ENCODE measurements at places on chromosomes 1 and 21.

DNA sequence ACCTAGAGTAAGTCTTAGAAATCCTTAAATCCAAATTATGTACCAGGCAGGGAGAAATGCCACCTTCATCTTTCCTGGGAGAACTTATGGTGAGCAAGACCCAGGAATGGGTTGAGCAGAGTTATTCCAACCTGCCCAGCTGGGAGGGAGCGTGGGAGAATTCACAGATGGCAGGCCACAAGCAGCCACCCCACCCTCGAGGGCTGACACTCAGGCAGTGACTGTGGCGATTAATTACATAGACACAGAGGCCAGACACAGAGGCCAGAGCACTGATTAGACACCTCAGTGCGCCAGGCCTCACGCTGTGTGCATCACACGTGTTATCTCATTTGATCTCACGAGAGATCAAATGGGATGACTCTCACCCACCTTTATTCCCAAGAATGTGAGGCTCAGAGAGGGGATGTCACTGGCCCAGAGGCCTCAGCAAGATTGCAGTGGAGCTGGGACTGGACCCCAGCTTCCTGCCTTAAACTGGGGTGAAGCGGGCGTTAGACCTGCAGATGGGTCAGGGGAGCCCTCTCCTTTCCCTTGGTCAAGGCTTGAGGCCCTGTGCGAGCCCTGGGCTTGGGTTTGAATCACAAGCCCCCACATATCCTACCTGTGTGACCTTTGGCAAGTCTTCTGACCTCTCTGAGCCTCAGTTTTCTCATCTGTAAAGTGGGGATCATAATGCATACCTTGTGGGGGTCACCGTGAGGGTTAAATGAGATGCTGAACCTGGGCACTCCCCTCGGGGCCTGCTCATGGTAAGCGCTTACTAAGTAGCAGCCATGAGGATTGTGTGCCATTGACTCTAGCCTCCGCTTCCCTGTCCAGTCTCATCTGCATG lies 28.8 kb upstream of the PADI4 start:
- DNase-seq, result no peak

GRCh38 chr1:201916649-201917249 lies 28.1 kb downstream of the SHISA4 start:
- no peak for DNase-seq

GRCh38 chr1:88877382-88877825 lies 14.0 kb downstream of the GTF2B start:
- peak; percentile 23 for DNase-seq

GRCh38 chr1:208208132-208208487 lies 36.1 kb downstream of the PLXNA2 start:
- DNase-seq, result no peak

GRCh38 chr1:9652379-9653209 lies 1.1 kb downstream of the PIK3CD start:
- peak; percentile 9 for DNase-seq

DNA sequence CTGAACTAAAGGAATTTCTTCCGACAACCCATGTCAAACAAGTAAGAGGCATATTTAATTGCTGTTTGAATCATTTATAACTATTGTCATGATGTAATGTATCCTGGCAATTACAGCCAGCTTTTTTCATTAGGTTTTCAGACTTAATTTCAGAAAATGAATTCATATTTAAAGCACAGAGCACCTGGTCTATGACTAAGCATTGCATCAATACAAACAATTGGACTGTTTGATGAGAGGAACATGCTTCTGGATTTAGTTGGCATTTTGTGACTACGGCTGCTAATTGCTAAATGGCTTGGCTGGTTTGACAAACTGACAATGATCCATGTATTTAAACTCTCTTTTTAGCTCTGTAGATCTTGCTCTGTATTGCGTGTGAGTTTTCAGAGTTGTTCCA lies 853.4 kb downstream of the NCAM2 start:
- no peak for DNase-seq

- no peak for DNase-seq
Measured at GRCh38 chr1:44828841-44829440, 14.1 kb downstream of the PTCH2 start.

DNA sequence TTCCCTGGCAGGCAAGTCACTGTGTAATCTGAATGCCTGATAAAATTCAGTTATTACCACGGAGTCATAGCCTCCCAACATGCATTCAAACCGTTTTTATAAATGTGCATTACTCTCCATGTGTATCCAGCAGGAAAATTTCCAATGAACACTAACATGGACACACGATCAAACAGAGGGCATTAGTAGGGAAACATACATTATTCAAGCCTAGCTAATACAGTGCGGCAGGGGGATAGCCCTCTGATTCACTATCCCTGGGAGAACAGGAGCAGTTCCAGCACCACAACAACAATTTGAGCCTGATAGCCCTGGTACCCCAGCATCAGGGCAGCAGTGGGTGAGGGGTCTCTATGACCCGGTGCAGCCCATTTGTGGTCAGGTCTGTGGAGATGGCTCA lies 35.8 kb upstream of the HMGB4 start:
- DNase-seq, result no peak

DNA sequence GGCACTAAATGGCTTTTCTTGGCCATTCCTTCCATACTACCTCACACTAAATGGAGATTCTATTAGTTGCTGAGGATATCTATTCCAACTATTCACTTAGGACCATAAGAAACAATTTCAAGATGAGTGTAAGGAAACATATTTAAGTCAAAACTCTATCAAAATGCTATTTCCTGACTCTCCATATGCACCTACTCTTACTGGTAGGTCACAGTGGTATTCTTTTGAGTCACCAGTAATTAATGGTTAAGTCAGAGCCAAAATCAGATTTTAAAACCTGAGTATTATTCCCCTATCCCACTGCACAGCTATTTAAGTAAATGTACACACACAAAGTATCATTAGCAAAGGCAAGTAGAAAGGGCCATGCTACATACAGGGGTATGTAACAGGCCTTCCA lies 50.3 kb downstream of the ARID4B start:
- DNase-seq, result no peak

DNA sequence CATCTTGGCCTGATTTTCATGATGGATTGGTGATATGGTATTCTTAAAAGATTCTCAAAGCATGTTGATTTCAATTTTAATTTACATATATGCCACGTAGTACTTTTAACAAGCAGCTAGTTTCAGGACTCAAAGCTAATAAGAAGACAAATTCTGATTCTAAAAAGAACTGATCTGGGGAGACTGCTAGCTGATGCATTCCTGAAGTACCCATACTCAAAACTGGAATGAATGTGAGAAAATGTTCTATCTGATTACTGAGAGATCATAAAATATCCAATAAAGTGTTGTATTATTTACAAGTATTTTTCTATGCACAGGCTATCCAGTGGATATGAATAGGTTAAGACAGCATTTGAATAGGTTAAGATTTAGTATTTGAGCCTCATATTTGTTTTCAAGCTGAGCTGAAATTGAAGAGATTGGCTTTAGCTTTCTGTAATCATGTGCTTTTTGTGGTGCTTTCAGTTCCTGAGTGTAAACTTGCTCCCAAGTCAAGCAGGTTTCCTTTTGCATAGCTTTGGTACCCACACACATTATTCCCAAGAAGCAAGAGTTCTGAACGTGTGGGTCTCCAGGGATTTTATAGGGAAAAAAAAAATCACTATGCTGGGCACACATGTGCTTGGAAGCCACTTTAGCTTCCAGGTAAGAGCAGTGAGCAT lies 114.1 kb downstream of the VPS13D start:
- no peak for DNase-seq

GRCh38 chr1:234295068-234295467 lies 78.2 kb upstream of the COA6 start:
- DNase-seq, result no peak
